ENCODE measurements at places on chromosomes 4 and X.

DNA sequence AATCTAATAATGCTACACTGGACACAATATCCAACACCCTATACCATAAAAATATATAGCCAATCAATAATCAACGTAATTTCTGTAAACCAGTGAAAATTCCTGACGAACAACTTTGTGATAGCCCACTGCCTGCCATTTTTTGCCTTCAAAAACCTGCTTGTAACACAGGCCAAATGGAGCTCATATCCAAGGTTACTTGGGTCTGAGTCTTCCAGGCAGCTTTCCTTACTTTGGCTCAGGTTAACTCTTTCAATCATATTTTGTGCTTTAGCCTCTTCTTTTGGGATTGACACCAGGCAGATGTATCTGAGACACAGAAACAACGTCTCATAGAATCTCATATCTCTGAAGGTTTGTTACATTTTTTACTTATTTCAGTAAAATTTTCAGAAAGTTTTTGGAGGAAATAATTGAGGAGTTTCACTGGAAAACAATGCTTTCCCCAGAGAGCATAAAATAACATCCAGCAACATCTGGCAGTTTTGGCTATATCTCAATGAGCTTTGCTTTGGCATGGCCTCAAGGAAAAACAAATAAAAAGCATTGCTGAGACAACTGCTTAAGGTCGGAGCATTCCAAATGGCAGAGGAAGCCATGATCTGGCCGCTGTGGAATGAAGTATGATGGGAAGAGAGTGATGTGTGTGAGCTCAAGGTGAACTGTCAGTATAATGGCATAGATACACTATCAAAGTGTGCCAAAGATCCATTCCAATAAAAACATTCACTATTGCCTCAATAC, 162.9 kb upstream of the SPIN4 start:
- peak; percentile 43 for DNase-seq

GRCh38 chrX:40471965-40472648, 108.7 kb upstream of the ATP6AP2 start:
- DNase-seq, result no peak

DNA sequence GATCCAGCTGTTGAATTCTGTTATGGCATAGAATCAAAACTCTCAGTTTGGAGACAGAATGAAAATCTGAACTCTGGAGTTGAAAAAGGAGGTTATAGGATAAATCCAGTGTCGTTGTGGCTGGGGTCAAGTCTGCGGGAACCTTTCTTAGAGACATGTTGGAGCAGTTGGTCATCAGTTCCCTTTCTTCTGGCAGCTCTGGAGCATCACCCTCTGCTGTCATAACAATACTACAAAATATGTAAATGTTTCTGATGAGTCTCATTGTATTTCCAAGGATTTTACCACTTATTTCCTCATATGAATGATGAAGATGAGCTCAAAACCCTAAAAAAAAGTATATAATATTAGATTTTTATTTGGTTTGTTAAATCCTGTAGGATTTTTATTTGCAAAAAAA, 7.5 kb downstream of the TLR10 start:
- DNase-seq, result no peak

GRCh38 chrX:63506320-63506719, 155.2 kb upstream of the SPIN4 start:
- DNase-seq, result peak; percentile 5

GRCh38 chrX:133414406-133415275, 648 bp downstream of the GPC4 start:
- DNase-seq, result no peak

DNA sequence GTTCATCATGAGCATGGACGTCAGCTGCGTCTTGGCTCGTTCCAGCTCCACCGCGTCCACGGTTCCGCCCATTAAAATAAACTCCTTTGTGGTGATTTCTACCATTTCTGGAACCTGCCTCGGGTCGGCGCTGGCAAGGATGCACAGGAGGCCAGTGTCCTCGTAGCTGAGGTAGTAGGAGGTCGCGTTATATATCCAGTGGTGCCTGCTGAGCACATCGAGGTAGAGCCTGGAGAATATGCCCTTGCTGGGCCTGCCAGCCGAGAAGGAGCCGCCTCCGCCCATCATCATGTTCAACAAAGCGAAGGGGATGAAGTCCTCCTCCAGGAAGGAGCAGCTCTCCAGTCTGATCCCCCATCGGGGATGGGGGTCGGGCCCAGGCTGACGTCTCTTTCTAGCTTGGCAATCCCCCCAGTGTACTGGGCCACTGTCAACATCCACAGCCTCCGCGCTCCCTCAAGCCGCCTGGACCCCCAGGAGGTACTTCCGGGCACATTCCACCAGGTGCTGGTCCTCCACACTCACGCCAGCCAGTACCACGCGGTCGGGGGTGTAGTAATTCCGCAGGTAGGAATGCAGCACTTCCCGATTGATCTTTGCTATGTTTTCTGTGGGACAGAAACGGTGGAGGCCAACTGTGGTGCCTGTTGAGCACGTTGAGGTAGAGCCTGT, 120.9 kb upstream of the GRID2 start:
- no peak for DNase-seq

DNA sequence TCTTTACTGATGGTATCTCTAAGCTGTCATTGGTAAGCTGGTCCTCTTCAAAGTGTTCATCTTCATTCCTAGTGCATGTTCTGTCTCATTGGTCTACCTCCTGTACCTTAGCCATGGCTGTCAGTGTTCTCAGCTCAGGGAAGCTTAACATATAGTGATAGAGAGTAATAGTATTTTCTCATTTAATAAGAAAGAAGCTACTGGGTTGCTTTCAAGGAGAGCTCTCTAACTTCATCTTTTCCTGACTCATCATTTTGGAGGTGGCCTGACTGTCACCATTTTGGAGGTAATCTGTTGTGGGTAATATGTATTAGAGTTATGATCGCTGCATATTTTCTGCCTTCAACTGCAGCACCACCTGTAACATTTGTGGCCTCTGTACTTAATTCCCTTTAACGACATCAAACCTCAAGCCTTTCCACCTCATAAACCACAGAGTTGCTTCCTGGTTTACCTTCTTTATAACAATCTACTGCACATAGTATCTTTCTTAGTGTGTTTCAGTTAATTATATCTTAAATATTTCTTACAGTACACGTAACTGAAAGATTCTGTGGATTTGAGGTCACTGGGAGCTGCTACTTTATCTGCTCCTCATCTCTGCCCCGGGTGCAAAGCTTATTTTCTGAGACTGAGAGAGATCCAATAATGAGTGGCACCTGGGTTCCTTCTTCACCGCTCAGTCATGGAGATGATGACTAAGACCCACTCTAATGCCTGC, 474.0 kb upstream of the TECRL start:
- no peak for DNase-seq

GRCh38 chrX:97168646-97169045, 284.9 kb downstream of the RPA4 start:
- no peak for DNase-seq

GRCh38 chrX:40282348-40282747, 184.6 kb upstream of the BCOR start:
- DNase-seq, result no peak

GRCh38 chrX:13764281-13764680, 29.7 kb downstream of the OFD1 start:
- no peak for DNase-seq

DNA sequence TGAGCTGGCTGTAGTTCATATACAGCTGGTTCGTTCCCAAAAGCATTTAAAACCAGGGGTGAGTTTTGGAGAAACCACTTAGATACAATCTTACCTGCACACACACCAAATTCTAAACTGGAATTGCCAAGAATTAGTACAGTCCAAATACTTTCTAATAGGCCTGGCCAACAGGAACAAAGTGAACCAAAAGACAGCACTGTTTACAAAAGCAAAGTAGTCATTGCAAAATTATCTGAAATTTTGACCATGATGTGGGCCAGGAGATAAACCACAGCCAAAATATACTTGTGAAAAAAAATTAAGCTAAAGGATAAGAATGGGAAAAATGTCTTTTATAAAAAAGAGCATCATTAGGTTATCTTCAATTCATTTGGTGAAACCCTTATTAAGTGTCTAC, 37.9 kb upstream of the NAP1L5 start:
- DNase-seq, result no peak

DNA sequence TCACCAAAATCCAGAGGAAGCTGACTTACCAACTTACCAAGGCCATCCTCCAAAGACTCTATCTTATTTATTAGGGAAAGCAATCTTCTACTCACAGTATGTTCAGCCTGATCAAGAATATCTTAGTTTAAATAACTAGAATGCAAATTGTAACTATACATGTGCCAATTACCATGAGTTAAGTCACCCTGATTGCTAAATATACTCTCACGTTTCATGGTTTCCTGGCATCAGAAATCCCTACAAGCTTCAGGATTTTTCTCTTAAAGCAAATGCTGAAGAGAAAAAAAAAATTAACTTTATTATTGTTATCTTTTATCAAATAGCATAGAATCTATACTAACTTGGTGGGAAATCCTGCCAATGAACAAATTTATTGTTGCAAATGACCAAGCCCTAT, 63.0 kb upstream of the MXD4 start:
- DNase-seq, result no peak

GRCh38 chr4:147510962-147511668, 30.2 kb downstream of the EDNRA start:
- no peak for DNase-seq

DNA sequence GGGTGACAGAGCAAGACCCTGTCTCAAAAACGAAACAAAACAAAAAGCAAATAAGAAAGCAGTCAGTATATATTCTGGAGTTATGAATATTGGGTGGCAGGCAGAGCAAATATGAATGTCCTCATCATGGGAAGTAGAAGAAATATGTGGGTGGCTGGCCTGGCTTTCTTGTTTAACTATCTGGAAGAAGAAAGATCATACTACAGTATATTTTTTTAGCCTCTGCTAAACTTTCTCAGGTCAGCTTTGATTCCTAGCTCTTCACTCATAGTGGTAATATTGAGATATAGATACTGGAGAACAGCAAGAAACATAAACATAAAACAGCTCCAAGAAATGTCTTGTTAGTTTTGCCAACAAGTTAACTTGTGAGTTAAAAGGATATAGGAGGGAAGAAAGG, 192.5 kb downstream of the SOWAHB start:
- no peak for DNase-seq

DNA sequence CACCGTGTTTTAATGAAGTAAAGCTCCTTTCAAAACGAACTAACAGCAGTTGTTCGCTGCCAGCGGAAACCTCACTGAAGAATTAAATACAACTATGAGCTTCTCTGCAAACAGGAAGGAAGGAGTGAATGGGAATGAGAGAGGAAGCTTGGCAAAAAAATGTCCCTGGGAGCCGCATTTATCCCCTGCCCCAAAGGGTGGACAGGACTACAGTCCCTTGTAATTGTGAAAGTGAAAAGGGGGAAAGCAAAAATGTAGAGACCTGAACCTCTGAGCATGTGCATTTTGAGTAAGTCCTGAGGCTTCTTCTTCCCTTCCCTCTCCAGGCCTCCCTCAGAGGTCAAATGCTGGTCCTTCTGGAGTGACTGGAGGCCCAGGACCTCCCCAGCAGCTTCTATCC, 53.8 kb upstream of the BMP2K start:
- no peak for DNase-seq

DNA sequence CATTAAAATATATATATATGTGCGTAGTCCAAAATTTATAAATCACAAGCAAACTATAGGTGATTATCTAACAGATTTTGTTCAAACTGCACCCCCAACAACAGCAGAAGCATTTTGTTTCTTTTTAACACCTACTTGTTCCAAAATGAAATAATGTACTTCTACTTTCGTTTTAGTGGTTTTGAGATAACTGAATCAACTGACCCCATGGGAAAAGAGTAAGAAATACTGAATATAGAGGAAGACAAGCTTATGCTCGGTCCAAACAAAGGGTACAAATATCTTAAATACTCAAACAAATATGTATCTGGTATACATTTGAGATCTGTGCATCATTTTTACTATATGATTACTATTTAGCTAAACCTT, 22.4 kb downstream of the MAP7D3 start:
- no peak for DNase-seq

DNA sequence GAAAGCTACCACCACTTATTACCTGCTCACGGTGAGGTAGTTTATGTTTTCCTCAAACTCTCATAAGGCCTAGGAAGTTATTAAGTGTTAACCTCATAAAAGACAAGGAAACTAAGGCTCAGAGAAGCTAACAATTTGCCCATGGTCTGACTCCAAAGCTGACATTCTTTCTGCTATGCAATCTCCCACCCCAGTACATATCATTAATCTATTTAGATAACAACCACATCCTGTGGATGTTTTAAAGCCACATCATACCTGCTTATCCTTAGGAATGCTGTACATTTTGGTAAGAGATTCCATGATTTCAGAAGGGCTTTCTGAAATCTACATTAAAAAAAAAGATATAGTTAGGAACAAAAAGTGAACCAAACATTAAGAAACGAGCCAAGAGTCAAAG, 55.4 kb downstream of the HUWE1 start:
- DNase-seq, result no peak

GRCh38 chr4:77619408-77619807, 13.8 kb downstream of the CXCL13 start:
- DNase-seq, result no peak

DNA sequence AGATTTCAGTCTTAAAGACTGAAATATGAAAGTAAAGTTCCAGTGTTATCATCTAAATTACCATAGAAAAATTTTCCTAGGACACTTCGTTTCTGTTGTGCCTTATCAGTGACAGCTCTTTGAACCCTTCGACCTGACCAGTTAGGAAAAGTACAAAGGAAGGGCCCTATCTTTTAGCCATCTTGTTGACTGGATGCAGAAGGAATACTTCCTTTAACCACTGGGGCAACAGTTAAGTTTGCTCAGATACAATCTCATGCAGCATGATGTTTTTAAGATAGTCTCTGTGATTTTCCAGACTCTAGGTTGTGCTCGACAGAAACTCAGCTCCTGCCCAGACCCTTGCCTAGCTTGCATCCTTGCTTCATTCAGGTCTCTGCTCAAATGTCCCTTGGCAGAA, 210.5 kb upstream of the RPS6KA3 start:
- DNase-seq, result no peak

DNA sequence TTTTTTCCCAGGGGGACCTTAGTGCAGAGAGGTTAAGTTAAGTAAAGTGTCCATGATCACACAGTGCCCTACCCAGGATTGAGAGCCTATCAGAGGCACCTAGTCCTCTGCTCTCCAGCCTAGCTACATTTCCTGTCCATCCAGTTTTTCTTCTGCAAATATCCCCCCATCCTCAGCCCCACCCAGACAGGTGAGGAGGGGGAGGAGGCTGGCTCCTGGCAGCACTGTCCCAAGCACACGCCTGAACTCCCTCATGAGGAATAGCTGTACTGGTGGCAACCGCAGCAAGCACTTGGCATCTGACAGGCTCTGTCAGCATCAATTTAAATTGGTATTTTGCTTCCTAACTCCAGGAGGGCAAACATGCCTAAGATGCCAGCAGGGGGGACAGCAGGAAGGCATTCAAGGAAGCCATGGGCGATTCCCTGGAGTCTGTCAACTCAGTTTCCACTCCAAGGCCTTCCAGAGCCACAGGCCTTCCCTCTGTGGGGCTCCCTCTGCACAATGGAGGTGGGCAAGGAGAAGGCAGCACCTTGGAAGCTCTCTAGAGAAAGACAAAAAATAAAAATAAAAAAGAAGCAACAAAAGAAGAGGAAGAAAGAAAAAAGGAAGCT, 6.4 kb upstream of the FRMPD3 start:
- no peak for DNase-seq

GRCh38 chr4:159828687-159829086, 725.8 kb downstream of the RAPGEF2 start:
- DNase-seq, result no peak

- DNase-seq, result peak; percentile 20
These were observed 22.4 kb downstream of the SH3TC1 start for GRCh38 chr4:8221476-8221875.
